ENCODE measurements at places on chromosomes 7 and 10.

DNA sequence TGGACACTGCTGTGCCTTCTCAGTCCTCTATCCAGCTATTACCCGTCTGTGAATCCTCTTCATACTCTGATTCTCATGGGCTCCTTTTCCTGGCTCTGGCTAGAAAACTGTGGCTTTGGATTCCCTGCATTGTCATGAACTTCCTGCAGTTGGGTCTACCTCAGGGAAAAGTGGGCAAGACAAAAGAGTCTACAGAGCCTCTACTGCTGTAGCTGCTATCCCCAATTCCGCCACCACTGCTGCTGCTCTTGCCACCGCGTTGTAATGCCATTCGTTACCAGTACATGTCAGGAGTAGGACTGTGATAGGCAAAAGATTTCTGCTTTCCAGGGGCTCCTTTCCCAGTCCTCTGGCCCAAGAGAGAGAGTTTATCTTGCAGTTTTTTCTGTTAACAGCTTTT is 23.9 kb upstream of the PPP1R17 start:
- no peak for DNase-seq

DNA sequence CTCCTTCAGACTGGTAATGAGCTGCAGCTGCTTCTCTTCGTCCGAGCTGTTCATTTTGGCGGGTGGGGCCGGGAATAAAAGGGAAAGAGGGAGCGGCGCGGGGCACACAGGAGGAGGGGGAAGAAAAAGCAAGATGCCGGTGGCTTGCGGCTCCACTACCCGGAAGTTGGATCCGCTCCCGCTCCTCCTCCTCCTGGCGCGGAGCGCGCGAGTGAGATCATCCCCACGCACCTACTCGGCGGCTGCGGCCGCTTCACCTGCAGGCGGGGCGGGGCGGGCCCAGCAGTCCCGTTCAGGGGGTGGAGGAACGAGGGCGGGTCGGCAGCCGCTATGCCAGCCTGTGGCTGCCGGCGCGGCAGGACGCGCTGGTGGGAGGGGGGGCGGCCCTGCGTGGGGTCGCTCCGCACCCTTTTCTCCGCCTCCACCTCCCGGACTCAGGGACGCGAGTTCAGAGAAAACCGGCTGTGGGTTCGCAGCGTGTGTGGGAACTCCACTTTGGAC is at the start of gene SHTN1:
SHTN1 (minus strand) TSS at position 162 of the 501 bp plus-strand sequence; CDS start at position 54, 108 bp downstream.
- peak; percentile 35 for DNase-seq

DNA sequence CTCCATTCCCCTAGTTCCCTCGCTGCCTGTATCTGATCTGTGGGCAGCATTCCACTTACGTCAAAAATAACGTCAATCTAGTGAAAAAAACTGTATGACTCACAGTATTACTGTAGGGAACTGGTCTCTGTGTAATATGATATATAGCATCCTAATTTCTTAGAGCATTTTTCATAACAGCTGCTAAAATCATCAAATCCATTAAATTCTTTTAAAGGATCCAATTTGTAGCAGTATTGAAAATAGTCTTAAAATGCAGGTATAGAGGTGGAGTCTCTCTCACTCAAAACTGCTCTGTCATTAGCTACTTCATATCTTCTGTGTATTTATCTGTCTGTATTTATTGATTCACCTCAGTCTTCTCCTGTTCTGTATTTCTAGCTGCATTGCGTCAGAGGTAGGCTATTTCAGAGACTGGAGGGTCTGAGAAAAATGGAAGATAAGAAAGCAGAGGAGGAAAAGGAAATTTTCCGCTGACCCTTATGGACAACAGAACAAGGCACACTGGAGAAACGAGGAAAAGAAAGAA is 59.9 kb downstream of the PON1 start:
- DNase-seq: no peak

GRCh38 chr10:34732926-34733325 is 82.2 kb downstream of the PARD3 start:
- DNase-seq: no peak

- DNase-seq: no peak
Measured at GRCh38 chr10:60414877-60415585, 25.4 kb upstream of the ANK3 start.

DNA sequence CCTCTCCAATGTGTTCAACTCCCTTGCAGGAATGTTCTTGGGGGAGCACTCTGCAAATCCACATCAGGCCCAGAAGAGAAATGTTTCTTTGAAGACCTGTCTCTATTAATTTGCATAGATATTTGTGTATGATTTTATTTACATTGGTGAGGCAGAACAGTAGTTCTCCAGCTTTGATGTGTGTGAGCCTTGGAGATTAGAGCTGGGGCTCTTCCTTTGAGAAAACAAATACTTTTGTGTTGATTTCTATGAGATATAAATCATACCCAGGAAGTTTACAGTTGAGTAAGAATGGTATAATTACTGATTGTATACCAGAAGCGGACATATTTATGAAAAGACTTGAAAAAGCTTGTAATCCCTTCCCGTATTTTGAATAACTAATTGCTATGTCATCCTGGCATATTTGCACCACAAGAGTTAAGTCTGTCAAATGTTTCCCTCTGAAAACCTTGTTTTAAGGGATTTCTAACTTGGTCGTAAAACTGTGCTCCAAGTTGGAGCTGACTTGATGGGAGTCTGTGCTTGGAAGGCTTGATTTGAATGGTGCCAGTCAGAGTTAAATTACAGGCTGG is 468.5 kb downstream of the LRMDA start:
- no peak for DNase-seq

DNA sequence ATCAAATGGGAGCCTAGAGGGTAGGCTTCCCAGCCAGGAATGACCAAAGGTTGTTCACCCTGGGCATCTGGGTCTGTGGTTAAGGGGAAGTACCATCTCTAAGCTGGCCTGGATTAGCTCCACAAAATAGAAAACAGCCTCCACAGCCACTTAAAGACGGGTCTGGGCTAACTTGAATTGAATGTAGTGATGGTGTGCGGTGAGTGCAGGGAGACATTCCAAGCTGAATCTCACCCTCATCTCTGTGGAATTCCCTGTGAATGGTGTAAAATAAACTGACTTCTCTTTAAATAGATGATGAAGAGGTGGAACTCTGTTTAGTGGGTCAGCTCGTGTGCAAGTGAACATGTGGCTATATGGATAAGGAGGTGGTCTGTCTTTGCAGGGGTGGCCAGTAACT is 251.0 kb downstream of the DYNC1I1 start:
- no peak for DNase-seq

DNA sequence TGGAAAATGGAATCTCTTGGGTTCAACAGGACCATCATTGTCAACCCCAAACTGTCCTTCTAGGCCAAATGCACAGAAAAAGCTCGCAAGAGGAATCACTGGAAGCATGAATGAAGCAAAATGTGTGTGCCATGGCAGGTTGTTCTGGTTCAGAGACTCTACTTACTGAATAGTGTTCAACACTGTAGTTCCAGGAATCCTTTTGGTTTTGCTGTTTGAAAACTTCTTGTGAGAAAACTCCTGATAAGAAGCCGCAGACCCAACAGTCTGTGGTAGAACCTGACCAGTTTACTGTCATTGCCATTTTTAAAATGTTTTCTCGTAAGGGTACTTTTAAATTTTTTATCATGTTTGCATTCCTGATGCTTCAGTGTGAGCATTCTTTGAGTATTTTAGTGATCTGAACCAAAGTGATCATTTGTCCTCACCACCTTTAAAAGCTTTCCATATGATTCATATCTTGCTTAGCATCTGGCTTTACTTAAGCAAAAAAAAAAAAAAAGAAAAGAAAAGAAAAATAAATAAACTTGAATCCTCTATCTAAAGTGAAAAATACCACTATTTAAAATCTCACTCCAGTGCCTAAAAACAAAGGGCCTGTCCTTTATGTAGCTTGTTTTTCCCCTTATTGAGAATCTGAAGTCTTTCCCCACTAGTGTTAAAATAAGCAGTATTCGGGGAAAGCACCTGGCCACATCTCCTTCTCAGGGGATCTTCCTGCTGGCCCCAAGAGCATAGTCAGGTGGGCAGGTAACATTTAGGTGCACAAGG is 92.4 kb downstream of the WNT2 start:
- peak; percentile 44 for DNase-seq

GRCh38 chr7:17227766-17228490 is 70.5 kb upstream of the AHR start:
- no peak for DNase-seq
